ENCODE measurements at places on chromosomes 5 and 9.

DNA sequence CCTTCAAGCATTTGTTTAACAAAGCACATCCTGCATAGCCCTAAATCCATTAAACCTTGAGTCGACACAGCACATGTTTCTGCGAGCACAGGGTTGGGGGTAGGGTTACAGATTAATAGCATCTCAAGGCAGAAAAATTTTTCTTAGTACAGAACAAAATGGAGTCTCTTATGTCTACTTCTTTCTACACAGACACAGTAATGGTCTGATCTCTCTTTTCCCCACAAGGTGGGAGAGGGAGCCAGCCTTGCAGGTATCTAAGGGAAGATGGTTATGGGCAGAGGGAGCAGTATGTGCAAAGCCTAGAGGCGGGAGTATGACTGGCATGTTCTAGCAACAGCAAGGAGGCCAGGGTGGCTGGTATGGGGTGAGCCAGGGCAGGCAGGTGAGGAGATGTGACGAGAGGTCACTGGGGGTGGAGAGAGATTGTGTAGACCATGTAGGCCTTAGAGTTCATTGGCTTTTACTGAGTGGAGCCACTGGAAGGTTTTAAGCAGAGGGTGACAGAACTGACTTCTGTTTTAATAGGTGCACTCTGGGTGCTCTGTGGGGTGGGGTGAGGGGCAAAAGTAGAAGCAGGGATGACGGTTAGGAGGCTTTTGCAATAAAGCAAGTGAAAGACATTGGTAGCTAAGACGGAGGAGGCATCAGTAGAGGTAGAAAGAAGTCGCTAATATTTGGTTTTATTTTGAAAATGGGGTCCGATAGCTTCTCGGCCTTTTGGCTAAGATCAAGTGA is 5.1 kb upstream of the RPS14 start:
- no peak for DNase-seq

- no peak for DNase-seq
Observed at GRCh38 chr5:132411304-132412013, 41.9 kb downstream of the SLC22A5 start.

- no peak for DNase-seq
Observed at GRCh38 chr9:93622691-93623090, 46.3 kb downstream of the PHF2 start.

DNA sequence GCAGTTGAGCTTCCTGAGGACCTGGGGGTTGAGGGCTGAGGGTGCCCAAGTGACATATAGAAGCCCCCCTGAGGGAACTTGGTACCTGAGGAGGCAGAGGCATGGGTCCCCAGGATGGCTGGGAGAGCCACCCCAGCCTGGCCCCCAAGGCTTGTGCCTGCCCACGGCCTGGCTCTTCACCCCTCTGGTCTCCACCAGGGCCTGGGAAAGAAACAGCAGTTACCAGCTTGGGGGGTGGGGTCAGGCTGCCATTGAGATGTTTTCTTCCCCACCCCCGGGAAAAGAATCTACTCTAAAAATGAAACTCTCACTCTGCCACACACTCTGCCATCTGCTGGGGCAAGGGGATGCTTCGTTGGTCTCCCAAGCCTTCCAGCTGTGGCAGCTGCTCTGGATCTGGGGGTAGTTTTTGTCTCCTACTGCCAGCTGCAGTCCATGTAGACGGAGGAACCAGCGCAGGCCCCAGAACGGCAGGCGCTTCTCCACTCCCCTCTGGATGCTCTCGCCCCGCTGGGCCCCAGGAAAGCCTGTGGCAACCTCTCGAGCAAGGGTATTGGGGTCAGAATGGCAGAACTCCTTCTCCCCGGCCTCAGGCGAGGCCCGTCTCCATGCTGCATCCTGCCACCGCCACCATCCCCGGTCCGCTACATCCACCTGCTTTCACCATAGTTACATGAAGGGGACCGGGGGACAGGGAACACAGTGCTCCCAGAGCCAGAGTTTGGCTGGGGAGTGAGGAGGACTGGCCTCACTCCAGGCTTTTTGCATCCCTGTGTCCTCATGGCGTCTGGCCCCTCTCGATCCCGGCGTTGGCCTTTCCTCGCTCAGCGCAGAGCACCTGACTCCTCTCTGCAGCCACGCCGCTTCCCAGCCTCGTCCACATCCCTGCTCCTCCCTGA is 123.5 kb downstream of the DAB2IP start:
- DNase-seq: no peak

DNA sequence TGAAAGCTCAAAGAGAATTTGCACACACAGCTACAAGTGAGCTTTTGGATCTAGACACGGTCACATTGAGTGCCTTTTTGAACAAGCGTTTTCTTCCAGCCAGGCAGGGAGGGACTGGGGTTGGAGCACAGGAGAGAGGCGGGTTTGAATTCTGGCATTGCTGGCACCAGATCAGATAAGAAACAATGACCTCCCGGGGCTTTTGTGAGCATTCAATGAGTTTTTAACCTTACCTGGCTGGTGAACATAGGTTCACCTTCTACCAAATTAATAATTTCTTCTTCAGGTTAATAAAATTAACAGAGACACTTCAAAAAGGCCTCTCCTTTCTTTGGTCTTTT is 312.9 kb upstream of the MSX2 start:
- no peak for DNase-seq

DNA sequence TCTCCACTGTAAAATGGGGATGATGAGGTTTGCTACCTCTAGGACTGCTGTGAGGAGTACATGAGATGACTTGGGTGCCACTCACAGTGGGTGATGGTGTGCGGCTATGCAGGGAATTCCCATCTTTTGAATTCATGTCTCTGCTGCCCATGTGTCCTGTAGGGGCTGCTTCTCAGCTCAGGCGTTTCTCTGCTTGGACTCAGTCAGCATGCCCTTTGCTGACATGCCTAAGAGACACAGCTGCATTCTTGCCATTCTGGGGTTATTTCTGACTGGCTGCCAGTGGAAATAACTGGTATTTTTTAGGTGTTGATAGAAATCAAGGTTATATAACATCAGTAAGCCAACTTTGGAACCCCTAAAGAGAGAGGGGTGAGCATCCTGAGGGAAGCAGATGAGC is 24.3 kb upstream of the XPA start:
- DNase-seq: no peak

GRCh38 chr5:55220433-55221185 is 6.5 kb downstream of the MCIDAS start:
- DNase-seq: no peak

DNA sequence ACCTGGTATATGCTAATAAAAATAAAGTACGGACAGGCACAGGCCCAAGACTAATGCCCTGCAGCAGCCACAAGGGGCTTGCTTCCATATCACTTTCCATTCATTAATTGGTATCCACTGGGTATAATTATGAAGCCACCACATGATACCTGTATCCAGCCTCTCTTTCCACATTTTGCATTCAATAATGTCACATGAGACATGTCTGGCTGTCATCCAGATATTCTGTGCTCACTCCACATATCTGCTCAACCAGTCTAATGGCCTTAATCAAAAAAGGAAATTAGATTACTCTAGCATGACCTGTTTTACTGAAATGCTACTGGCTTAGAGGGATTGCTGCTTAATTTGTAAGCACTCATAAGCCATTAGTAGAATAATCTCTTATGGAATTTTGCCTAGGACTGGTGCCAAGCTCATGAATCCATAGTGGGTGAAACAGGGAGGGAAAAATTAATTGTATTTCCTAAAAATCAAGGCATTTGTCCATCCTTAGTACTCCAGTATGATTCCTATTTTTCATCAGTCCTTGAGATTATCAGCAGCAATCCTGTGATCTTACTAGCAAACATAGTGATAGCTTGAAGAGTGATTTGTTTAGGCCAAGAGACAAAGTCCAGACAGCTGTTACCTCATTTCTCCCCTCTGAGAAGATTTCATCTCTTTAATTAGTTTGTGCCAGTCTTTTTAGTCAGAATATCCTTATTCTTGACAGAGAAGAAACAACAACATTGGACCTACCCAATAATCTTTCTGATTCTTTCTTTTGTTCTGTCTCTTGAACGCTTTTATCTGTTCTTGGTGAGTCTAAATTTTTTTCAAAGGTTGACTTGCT is 119.2 kb upstream of the ABCA1 start:
- no peak for DNase-seq

DNA sequence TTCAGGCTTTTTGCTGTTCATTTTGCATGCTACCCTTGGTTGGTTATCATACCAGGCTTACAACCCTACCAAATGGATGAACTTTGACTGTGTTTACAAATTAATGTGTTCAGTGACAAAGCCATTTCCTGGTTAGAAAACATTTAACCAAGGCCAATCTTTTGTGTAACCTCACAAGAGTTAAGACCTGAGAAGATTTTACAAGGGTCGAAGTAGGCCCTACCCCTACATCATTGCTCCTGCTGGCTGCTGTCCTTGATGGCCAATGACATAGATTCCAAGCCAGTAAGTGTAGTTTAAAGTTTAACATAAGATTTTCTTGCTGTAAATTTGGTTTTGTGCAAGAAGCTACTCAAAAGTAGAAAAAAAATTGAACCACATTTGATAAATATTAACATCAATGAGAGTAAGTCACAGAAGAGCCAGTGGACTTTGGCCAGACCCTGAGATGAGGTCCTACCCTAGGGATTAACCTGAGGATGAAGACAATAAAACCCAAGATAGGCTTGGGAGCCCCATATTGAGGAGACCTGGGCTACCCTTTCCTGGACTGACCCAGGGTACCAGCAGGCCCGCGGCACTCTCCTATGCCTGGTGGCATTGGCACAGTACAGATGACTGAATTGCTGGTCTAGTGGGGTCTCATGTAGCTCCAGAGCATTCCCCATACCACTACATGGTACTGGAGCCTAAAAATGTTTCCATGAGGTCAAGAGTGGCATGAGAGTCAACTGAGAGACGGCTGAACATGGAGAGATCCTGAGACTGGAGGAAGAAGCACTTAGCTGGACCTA is 8.3 kb downstream of the C1QTNF3 start:
- DNase-seq: no peak

GRCh38 chr5:159873680-159874079 is 42.6 kb upstream of the ADRA1B start:
- DNase-seq: no peak

GRCh38 chr9:25648116-25648515 is 30.1 kb downstream of the TUSC1 start:
- DNase-seq: no peak

DNA sequence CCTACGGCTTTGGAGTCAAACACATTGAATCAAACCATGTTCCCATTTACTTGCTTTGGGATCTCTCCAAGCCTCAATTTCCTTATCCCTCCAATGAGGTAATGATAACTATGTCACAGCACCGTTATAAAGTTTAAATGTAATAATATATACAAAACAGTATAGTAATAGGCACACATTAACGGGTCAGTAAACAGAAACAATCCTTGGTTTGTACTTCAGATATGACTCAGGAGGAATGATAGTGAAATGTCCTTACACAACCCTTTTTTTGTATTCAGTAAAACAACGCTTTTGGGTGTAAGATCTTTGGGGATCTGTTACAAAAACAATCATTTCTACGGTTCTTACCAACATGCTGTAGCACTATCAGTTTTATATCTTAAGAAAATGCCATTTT is 178.5 kb upstream of the GNA14 start:
- no peak for DNase-seq

GRCh38 chr5:33929925-33930690 is 6.1 kb upstream of the RXFP3 start:
- DNase-seq: no peak

GRCh38 chr9:134403292-134403681 is 77.0 kb downstream of the RXRA start:
- no peak for DNase-seq

DNA sequence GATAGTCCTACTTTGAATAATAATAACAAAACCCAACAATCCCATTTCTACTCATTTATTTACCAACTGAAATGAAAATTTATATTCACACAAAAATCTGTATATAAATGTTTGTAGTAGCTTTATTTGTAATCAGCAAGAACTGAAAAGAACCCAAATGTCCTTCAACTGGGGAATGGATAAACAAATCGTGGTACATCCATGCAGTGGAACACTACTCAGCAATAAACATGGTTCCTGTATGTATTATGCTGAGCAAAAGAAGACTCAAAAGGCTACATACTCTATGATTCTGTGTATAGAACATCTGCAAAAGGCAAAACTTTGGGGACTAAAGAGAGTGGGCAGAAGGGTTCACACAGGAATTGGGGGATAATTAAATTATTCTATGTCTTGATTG is 136.1 kb upstream of the HAND1 start:
- no peak for DNase-seq

Data from fibroblast of skin of left quadriceps (primary cell).